ENCODE measurements at places on chromosomes 3 and 15. TPM values are rescaled to one million over a fixed set of nuclear protein-coding genes. Genes with fewer than 3 reads are reported as not detected.

GRCh38 chr15:64249883-64250575 lies 87.2 kb upstream of the PPIB start:
- H3K4me1 ChIP-seq = no peaks in the 10 kb centered on the region
- H3K4me3 ChIP-seq = no peak overlapping the region
- H3K36me3 ChIP-seq = no peaks in the 10 kb centered on the region
- no peaks in the 10 kb centered on the region for H3K27me3 ChIP-seq
- no peak for DNase-seq
- H3K27ac ChIP-seq = peak overlapping the region; percentile 1

DNA sequence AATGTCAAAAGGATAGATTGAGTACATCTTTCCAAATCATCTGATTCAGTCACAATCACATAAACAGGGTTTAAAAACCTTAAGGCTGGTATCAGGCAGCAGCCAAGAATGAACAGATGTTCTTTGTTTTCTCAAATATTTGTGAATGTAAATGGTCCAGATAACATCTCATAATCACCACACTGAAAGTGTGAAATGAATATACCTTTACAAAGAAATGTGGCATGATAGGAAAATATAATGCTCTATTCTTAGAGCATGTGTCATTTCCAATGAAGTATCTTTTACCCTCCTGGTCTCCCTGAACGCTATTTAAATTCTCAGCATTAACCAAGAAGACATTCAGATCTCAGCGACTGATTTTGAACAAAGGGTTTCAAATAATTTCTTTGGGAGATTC lies 8.8 kb upstream of the ACTC1 start:
- H3K4me1 ChIP-seq = no peaks in the 10 kb centered on the region
- no peak for DNase-seq

The CCDC39 gene
- total RNA-seq = under 0.01 TPM

The FGD5 gene
- 2.8 TPM for total RNA-seq
